Activated CD8-positive, alpha-beta memory T cell treated with anti-CD3 and anti-CD28 coated beads for 36 hours (primary cell): ENCODE measurements at places on chromosomes 11 and 22. TPM values are rescaled to one million over a fixed set of nuclear protein-coding genes. Genes with fewer than 3 reads are reported as not detected.

Gene TBX1
- not detected for total RNA-seq

Gene OR8G5
- total RNA-seq, result not detected

Gene USH1C
- total RNA-seq, result not detected

Gene LARGE2
- 2.9 TPM for total RNA-seq

Gene MYBPC3
- not detected for total RNA-seq

Gene APOBEC3C
- total RNA-seq, result 117 TPM

Gene MMP1
- total RNA-seq, result not detected

Gene RBX1
- total RNA-seq, result 98.2 TPM

Gene IRAG1
- not detected for total RNA-seq

Gene ENTHD1
- total RNA-seq, result 0.30 TPM

Gene SLC15A3
- total RNA-seq, result 0.95 TPM

Gene ADAMTS15
- total RNA-seq, result not detected

Gene ATG2A
- total RNA-seq, result 22.6 TPM
